ENCODE measurements at places on chromosomes 1 and 21.
A peak's percentile ranks its signal among the peaks of the same experiment; 100 is the strongest.

DNA sequence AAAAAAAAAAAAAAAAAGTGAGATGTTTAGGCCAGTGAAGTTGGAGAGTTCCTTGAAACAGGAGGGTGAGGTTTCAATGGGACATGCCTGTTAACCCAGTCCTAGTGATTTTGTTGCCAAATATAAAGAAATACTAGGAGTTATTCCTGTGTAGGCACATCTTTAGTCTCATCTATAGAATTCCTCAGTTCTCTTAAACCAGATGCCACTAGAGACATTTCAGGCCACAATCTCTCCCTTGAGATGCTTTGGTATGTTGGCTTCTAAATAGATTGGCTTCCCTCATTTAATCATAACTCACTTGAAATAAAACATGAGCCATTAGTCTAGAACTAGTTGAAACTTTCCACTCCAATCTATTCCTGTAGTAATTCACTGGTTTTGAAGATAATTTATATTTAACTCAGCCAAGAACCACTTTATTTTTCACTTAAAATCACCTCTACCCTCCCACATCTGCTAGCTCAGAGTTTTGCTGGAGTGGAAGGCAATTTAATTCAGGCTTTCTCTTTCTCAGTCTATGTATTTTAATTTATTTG, 29.8 kb downstream of the GPR137B start:
- DNase-seq: peak; percentile 21

GRCh38 chr1:185241127-185241526, 75.9 kb downstream of the IVNS1ABP start:
- DNase-seq: no peak

DNA sequence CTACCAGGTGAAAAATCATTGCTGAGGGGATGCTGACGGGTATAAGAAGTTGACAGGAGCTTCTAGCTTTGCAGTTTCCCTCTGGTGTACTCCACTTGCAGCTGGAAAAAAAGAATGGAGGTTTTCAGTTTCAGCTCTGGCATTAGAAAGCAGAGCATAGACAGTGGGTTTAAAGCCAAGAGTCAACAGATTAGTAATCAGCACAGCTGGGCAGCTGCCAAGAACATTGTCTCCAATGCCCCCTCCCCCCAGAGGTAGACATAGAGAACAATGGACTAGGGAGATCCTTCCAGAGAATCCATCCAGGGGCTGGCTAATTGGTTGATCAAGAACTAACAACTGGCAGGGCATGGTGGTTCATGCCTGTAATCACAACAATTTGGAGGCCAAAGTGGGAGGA, 10.1 kb upstream of the ZBTB8B start:
- DNase-seq: no peak

GRCh38 chr1:152823294-152823693, 4.0 kb upstream of the LCE1A start:
- DNase-seq: no peak

DNA sequence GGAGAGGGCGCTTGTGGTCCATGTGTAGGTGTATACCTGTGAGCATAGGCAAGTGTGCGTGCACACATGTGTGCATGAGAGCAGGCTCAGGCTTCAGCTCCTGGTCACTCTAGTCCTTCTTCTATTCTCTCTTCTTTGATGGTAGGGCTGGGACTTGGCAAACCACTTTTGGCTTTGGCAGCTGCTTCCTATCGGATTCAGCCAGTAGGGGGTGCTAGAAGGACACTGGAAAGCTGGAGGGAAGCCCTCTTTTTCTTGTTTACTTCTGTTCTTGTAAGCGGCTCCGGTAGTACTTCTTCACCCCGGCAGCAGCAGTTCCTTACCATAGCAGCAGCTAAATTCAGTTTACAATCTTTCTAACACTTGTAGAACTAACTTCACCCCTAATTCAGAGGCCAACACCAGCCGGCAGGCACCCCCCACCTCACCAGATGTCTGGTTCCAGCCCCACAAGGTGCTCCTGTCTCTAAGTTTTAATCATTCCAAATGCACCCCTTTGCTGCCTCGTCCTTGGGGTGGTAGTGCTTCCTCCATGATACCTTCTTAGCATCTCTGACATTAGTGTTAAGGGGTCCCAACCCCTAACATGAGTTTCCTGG, 25.1 kb downstream of the NENF start:
- DNase-seq: no peak

- no peak for DNase-seq
Measured at GRCh38 chr1:209041927-209042326, 541.6 kb upstream of the CAMK1G start.

DNA sequence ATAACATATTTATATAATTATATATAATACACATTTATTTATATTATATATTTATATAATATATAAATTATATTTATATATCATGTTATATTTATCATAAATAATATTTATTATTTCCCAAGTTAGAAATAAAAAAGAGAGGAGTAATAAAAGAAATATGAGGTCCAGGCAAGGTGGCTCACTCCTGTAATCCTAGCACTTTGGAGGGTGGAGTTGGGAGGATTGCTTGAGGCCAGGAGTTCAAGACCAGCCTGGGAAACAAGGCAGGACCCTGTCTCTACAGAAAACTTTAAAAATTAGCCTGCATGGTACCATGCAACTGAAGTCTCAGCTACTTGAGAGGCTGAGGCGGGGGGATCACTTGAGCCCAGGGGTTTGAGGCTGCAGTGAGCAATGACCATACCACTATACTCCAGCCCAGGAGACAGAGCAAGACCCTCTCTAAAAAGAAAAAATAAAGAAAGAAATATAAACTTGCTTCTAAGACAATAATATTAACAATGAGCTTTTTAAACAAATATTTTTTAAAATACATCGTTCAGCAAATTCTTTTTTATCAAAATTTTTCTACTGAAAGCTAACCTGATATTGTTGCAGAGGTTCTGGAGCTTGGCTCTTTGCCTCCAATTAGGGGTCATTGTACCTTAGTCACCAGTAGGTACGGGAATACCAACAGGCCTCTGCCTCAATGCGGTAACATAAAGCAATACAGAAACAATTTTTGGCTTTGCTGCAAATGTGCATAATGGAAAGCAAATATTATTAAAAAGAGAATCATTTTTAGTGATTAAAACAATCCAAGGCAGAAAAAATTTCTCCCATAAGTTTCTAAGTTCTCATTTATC, 290.0 kb downstream of the SETD4 start:
- DNase-seq: no peak

DNA sequence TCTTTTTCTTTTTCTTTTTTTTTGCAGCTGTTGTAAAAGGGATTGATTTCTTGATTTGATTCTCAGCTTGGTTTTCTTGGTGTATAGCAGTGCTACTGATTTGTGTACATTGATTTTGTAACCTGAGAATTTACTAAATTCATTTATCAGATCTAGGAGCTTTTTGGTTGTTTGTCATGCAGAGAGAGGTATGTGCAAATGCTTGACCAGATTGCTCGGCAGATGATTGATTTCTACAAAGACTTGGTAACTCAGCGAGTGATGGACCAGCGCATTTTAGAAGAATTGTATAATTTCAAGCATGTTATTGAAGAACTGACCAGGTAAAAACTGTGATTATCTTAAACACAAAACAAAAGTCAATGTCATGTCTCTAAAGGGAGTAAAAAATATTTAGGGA, 27.9 kb downstream of the AXDND1 start:
- DNase-seq: no peak

DNA sequence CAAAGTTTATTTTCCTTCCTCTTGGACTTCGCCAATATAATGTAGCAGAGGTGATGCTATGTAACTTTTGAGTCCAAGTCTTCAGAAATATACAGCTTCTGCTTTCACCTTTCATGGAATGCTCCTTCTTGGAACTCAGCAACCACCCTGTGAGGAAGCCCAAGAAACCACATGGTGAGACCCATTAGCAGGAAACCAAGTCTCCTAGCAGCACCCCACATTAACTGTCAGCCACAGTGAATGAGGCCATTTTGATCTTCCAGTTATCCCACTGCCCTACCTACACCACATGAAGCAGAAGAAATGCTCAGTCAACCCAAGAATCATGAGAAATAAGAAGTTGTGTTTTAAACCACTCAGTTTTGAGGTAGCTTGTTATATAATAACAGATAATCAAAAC, 58.2 kb downstream of the PAPPA2 start:
- DNase-seq: no peak

DNA sequence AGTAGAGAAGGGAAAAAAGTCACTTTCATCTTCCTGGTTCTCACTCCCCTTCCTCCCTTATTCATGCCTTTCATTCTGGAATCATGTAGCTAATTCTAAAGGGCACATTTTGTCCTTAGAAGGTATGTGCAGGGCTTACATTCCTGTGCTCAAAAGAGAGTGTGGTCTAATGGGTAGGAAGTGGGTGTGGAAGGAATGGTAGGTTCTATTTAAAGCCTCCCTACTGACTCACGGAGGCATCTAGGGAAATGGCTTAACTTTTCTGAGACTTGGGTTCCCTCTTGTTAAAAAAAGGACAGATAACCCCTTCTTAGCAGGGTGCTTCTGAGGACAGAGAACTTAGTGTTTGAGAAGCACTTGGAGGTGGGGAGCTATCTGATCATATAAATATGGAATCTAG, 249.3 kb upstream of the DUSP10 start:
- peak; percentile 44 for DNase-seq

DNA sequence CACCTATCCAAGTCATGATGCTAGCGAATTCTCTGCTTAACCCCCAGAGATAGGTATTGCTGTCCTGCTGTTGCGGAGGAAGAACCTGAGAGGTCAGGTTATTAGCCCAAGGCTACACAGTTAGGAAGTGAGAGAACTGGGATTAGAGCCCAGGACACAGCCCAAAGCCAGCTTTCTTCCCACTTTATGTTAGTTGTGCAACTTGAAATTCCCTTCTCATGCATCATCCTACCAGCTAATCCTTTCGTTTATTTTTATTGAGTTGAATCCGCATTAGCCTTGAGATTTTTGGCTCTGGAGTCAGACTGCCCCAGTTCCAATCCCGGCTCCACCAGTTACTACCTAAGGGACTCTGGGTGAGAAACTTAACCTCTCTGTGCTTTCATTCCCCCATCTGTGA, 65.4 kb downstream of the PLEKHA6 start:
- peak; percentile 89 for DNase-seq

GRCh38 chr1:56803561-56804156, 15.5 kb downstream of the FYB2 start:
- no peak for DNase-seq

GRCh38 chr1:53315456-53316423, 12.1 kb downstream of the LRP8 start:
- DNase-seq: no peak

DNA sequence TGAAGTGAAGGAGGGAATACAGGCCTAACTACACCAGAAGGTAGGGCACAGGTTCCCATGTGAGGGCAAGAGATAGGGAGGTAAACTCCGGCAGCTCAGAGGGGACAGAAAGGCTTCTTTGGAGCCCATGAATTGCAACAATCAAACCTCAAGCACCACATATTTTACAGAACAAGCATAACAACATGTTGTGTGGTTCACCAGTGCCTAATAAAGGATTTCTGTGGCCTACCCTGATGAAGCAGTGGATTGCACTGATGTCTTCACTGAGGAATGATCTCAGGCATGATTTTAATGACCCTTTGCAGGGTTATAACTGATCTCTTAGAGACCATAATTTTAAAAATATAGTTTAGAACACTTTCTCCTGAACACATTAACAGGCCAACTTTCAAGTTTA, 77.4 kb downstream of the RUNX1 start:
- DNase-seq: no peak

- DNase-seq: no peak
Measured at GRCh38 chr1:15739745-15740144, 2.6 kb upstream of the TMEM82 start.

DNA sequence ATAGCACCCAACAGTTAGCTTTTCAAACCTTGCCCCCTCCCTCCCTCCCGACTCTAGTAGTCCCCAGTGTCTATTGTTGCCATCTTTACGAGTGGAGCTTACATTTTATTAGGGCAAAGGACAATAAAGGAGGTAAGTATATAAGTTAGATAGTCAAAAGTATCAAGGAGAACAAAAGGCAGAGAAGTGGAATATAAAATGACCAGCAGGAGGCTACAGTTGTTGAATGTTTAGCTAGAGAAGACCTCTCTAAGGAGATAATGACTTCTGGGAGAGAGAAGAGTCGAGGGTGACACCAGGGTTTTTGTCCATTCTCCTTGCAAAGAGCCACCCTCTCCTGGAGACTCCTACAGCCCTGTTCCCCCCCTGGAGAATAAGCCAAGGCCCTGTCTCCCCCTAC, 48.7 kb downstream of the SYT6 start:
- no peak for DNase-seq

DNA sequence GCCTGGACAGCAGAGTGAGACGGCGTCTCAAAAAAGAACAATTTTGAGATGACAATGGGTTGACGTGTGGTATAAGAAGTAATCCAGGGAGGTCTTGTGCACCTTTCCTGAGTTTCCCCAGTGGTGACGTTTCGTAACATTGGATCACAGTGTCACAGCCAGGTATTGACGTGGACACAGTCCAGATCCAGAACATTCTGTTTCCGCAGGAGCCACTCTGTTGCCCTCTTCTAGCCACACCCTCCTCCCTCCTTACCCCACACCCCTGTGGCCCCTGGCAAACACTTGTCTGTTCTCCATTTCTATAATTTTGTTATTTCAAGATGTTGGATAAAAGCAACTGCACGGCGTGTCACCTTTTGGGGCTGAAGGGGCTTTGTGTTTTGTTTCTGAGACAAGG, 6.5 kb upstream of the TRAPPC10 start:
- no peak for DNase-seq

DNA sequence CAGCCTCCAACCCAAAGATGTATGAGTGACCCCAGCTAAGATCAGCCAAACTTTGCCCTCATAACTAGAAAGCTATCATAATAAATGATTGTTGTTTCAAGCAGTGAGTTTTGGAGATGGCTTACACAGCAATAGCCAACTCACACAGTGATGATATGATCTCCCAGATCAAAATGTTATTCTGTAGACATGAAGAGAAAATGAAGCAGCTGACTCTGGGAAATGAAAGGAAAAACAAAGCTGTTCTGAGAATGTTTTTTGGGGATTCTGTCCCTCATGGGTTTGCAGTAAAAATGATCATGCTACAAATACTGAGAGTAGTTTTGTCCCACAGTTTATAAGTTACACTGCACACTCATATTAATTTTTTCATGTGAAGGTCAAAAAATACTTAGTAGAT, 617.8 kb downstream of the MRPL39 start:
- no peak for DNase-seq

GRCh38 chr1:223177681-223178080, 34.6 kb upstream of the TLR5 start:
- DNase-seq: no peak
